Activated CD4-positive, alpha-beta T cell treated with anti-CD3 and anti-CD28 coated beads for 48 hours (primary cell): ENCODE measurements at places on chromosomes 7 and 10.

DNA sequence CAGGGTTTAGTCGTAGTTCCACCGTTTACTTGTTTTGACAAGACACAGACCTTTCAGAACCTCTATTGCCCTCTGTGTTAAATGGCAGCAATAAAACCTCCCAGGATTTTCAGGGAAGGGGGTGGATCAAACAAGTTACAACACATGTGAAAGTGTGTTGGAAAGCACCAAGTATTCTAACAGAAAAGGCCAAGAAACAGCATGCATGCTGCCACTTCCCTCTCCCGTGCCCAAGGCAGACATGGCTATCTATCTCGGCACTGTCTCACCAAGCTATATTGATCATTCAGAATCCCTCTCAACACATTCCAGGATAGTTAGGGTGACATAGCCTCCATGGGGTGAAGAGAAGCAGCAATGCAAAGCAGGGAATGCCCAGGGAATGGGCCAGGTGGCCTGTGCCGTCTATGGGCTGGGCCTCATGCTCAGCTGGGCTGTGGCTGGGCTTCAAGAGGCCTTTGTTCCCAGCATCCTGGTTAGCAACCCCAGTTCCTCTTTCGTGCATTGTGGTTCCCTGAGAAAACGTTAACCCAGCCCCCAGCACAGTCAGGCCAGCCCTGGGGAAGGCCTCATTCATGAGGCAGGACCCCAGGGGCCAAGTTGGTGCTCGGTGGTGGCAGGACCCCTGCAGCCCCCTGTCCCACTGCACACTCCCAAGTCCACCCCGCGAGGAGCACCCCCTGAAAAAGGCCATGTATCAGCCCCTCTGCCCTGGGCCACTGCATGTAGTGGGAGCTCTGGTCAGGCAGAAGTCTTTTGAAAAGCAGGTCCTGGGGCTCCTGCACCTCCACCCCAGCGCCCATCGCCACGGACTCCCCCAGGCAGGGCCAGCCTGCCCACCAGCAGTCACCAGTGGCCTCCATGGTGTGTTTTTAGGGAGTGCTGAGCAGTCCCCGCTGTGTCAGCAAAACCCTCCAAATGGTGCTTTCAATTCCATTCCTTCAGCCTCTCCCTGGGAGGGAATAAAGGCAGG is 25.5 kb downstream of the VSIR start:
- DNase-seq = no peak

DNA sequence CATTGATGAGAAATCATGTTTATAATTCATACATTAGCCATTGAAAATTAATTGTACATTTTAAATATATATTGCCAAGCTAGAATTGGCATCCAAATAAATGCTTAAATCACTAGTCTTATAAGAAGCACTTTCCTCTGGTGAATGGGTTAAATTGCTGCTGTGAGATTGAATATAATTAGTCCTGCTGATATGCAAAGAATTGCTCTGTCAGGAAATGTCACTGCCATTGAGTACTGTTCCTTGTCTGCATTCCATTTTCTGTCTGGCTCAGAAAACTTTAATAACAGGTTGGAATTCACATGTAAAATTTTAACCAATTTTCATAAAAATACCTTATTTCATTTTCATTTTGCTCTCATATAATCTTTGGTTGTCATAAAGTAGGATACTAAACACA is 589.1 kb downstream of the MAGI2 start:
- no peak for DNase-seq

DNA sequence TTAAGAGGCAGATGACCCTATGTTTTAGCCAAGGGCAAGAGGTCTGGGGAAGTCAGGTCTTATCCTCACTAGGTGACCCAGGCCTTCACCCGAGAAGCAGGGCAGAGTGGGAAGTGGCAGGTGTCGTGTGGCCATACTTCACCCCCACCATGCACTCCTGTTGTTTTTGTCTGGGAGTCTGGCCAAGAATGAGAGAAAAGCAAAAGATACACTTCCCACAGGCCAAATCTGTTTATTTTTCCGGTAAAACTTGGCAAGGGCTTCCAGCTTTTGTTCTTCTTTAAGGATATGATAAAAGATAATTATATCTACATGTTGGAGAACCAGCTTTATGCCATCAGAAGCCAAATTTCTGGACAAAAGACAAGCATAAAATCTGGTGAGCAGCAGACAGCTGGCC is 137.4 kb upstream of the CDC14C start:
- DNase-seq = no peak

GRCh38 chr7:157153260-157153659 is 14.5 kb downstream of the UBE3C start:
- DNase-seq = no peak

DNA sequence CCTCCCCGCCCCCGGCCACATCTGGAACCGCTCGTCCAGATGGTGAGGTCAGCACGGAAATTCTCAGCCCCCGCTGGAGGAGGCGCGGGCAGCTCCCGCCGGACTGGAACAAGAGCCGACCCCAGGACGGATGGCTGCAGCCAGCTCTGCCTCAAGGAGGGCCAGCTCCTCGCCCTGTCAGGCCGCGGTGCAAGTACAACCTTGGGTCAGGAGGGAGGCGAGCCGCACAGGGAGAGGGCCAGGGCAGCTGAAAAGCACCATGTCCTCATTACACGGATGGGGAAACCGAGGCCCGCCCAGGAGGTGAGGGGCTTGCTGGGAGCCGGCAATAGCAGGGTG is 3.8 kb upstream of the GRIFIN start:
- no peak for DNase-seq

- DNase-seq = no peak
Observed at GRCh38 chr10:69600761-69601330, 27.6 kb upstream of the NEUROG3 start.

- no peak for DNase-seq
Observed at GRCh38 chr10:83517456-83517855, 621.9 kb upstream of the GHITM start.

DNA sequence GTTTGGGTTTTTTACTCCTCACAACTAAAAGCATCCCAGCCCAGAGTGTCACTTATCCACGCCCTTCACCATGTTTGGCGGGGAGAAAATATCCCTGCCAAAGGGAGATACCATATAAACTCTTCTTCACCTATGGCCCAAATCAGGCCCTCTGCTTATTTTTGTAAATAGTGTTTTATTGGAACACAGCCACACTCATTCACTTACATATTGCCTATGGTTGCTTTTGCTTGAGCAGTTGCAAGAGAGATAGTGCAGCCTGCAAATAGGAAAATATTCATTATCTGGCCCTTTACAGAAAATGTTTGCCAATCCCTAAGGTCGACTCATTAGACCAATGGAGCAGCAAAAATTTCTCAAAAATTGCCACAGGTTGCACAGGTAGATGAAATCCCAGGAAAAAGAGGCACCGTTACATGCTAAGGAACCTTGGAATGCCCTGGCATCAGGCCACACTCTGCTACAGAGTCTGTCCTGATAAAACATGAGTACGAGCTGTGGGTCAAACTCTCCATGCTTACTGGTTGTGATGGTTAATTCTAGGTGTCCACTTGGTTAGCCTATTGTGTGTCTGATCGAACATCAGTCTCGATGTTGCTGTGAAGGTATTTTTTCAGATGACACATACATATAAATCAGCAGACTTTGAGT is 7.9 kb upstream of the RASSF4 start:
- DNase-seq = no peak

- DNase-seq = no peak
Observed at GRCh38 chr10:71131508-71132088, 80.8 kb upstream of the UNC5B start.

DNA sequence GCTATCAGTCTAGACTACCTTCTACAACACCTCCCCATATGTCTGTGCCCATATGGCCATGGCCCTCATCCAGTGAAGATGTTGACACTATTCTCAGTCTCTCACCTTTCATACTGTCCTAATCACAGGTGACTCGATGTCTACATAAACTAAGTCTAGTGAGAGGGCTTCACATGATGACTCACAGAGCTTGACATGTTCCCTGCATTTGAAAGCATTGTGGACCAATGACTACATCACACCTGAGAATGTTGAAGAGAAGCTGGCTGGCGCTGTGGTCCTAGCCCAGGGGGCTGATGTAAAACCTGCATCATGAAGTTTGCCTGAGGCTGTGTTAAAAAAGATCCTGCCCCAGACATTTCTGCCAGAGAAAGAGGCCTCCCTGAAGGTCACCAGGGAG is 167.2 kb downstream of the NPSR1 start:
- DNase-seq = no peak

DNA sequence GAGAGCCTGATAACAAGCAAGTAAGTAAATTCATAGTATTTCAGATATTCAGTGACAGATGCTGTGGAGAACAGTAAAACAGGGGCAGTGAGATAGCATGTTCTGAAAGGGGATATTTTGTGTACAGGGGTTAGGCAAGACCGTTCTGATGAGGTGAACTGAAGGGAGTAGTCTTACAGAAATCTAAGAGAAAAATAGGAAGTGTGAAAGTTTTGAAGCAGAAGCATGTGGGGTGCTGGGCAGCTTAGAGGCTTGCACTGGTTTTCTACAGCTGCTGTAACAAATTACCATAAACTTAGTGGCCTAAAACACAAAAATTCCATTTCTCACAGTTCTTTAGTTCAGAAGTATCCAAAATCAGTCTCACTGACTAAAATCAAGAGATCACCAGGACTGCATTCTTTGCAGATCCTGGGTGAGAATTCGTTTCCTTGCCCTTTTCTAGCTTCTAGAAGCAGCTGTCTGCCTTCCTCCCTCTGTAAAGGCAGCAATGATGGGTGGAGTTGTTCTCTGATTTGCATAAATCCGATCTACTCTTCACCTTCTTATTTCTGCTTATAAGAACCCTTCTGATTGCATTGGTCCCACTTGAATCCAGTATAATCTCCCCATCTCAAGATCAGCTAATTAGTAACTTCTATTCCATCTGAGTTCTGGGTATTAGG is 7.5 kb upstream of the KLF14 start:
- DNase-seq = no peak

- peak; percentile 36 for DNase-seq
Observed at GRCh38 chr10:93376372-93377293, 105.5 kb downstream of the MYOF start.

GRCh38 chr7:41826641-41827040 is 123.8 kb upstream of the INHBA start:
- DNase-seq = no peak

- no peak for DNase-seq
Observed at GRCh38 chr7:74404741-74405140, 49.0 kb upstream of the GTF2IRD1 start.

GRCh38 chr10:27636816-27637215 is 108.8 kb downstream of the MKX start:
- DNase-seq = no peak

GRCh38 chr7:4115442-4115841 is 566.7 kb upstream of the FOXK1 start:
- no peak for DNase-seq

GRCh38 chr7:7848246-7848645 is 120.3 kb upstream of the GLCCI1 start:
- no peak for DNase-seq

DNA sequence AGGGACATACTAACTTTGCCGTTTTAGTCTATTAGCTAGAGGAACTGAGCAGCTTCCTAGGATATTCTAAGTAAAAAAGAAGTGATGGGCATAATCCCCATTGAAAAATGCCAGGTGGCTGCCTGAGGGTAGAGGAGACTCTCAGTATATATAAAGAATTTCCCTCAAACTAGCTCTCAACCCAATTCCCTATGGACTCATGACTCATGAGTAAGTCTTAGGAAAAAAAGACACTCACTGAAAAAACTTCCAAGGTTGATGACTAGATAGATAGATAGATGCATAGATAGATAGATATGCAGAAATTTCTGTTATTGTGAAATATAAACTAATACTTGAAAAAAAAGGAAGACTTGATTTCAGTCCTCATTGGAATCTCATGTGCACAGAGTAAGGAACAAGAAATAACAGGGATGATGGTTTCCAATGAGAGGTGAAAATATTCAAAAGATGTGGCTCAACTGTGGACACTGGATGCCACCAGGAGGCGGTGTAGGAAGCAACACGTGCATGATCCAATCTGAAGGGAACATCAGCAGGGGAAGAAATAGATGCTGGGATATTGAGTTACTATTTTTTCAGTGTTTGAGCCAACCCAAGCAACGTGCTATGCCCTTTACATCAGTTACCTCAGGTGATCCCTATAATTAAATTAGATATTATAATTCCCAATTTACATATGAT is 711.0 kb upstream of the LRRTM3 start:
- peak; percentile 5 for DNase-seq

DNA sequence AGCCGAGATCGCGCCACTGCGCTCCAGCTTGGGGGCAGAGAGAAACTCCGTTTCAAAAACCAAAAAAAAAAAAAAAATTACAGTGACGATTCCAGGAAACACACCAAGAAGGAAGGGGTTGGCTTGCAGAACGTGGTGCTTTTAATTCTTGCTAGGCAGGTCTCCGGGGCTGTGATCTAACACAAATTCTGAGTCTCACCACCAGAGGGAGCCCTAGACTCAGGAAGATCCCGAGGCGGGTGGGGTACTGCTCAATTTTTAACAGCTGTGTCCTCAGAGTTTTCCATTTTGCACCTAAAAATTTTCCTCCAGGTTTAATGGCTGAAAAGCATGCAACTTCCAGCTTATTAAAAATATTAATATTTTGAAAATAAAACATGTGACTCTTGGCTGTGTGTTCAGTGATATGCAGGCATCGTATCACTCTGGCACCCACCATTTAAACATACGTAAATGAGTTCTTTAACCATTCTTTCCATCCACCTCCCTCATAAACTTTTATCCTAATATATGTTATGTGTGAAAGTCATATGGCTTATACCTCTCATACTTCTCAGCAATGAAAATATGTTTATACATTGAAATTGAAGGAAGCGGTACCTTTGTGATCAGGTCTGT is 26.5 kb upstream of the NUB1 start:
- DNase-seq = peak; percentile 82

GRCh38 chr7:77316219-77316978 is 99.8 kb downstream of the GSAP start:
- no peak for DNase-seq

DNA sequence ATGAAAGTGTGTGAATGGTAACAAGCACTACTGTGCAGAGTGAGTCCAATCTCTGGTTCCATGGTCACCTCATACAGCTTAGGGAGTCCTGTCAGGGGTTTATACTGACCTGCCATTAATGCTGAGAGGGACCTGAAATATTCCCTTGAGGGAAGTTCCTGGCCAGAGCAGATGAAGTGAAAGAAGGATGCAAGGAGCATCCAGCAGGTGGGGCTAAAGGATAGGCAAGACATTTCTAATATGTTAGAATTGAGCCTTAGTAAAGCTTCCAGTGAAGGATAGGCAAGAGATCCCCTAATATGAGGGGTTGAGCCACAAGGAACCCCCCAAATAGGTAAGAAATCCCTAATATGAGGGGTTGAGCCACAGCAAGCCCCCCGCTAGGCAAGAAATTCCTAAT is 25.5 kb upstream of the FAM221A start:
- peak; percentile 11 for DNase-seq

DNA sequence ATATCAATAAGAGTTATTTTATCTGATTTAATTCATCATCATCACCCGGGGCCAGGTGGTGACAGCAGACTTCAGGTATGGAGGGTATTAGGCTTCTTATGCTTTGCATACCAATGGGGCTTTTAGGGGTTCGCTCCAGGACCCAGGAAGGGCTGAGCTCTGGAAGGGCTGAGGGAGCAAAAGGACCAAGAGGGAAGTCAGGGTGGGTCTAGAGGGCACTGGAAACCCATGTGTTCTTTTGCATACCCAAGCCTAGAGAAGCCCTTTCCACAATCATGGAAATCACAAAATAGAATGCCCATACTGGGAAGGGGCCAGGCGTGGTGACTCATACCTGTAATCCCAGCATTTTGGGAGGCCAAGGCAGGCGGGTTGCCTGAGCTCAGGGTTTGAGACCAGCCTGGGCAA is 30.9 kb upstream of the VCL start:
- no peak for DNase-seq
